ENCODE measurements at places on chromosomes 3 and 15.

GRCh38 chr3:133424937-133425869, 25.3 kb downstream of the BFSP2 start:
- no peak for DNase-seq

DNA sequence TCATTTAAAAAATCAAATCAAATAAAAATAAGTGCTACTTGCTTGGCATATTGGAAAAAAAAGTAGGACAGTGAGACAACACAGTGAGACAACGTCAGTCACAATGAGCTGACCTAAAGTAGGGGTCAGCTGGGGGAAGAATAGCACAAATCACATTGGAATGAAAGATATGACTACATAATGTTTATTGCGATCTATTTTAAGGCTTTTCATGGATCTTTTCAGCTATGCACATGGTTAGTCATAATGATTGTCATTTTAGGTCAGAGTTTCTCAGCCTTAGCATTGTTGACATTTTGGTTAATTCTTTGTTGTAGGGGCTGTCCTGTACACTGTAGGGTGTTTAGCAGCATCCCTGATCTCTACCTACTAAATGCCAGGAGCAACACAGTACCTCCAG, 44.5 kb downstream of the CMSS1 start:
- DNase-seq, result no peak

GRCh38 chr3:123028233-123028828, 768 bp upstream of the SEMA5B start:
- no peak for DNase-seq

DNA sequence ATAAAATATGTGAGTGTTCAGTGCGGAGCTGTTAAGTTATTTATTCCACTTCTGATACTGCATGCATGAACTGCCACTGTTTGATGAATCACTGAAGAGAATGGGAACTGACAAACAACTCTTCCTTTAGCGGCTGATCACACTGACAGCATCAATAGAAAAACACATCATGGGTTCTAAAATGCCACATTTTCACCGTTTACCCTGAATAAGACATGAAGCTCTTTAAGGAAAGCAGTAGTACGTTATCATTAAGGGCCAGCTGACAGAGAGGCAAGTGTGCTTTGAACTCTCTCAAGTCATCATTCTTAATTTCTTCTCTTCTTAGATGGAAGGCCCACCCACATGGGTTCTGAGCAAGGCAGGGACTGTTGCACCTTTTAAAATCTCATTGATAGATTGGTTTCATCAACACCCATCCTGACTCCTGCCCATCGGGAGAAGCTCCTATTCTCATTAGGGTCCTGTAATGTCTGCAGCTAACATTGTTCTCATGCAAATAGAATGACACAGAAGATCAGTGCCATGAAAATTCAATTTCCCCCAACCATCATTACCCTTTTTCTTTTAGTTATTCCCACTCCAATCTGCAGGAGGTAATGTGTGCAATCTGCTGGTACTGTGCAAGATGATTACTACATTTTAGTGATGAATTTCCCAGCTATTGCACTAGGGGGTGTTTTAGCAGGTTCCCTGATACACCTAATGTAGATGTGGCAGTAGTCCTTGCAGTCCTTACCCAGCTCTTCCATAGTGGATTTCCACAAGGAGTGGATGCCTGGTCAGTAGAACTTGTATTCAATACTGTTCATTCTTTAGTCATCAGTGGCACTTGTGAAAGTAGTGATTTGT, 119.1 kb downstream of the ROBO2 start:
- no peak for DNase-seq

DNA sequence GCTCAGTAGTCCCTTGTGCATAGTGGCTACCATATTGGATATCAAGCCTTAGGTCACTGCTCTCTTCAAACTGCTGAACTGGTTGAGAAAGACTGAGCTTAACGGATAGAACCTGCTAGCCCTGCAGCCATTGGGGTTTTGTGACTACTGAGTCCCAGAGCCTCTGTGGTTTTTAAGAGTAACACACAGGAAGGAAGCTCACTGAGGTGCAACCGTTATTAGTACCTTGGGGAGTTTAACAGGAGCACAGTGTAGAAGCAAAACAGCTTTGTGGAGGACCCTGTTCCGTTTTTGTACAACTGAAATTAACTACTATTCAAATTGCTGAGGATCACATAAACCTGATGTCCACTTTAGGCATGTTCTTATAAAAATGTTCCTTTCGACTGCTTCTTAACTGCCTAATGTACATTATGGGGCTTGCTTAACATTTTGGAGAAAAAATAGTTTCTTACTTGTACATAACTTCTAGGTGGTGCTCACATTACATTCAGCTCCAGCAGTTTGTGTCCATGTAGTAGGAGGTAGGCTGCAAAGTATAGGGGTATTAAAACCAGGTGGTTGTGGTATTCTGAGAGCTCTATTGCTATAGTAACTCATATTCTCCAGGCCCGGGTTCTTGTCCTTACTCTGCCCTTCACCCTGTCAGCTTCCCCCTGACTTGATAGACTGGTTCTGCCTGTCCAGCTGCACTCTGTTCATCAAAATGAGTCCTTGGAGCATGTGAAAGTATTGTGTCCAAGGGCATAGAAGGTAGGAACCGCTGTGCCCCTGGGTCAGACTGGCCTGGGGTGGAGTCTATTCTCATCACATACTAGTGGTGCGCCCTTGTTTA, 17.3 kb downstream of the PXK start:
- DNase-seq, result no peak

DNA sequence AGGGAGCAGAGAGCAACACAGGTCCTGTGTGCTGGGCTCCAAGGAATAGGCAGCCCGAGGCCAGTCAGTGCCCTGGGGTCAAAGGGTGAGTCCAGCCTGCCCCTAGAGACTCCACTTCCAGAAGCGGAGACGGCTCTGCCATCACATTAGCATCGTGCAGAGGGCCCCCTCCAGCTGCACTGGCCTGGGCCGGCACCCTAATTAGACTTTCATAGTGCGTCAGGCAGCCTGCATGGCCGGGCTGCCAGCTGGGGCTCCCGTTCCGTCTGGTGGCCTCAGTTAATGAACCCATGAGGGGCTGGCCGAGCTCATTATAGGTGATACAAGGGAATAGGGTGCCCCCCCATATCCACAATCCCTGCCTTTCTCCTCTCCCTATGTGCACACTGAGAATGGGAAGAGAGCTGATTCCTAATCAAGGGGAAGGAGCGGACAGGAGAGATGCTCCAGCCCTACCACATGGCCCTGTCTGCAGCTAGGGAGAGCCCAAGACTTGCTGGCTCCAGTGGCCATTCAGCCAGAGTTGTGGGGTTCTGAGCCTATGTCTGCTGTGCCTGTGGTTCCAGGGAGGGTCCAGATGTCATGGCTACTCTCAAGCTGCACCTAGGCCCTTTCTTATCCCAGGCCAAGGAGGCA, 128.0 kb downstream of the SRGAP3 start:
- no peak for DNase-seq

DNA sequence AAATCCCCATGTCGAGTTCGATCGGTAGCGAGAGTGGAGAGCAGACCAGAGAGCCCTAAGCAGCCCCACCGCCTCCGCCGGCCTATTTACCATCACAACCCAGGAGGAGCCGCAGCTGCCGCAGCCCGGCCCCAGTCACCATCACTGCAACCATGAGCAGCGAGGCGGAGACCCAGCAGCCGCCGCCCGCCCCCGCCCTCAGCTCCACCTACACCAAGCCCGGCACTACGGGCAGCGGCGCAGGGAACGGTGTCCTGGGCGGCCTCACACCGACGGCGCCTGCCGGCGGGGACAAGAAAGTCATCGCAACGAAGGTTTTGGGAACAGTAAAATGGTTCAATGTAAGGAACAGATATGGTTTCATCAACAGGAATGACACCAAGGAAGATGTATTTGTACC, 89.5 kb upstream of the TPM1 start:
- DNase-seq, result no peak

DNA sequence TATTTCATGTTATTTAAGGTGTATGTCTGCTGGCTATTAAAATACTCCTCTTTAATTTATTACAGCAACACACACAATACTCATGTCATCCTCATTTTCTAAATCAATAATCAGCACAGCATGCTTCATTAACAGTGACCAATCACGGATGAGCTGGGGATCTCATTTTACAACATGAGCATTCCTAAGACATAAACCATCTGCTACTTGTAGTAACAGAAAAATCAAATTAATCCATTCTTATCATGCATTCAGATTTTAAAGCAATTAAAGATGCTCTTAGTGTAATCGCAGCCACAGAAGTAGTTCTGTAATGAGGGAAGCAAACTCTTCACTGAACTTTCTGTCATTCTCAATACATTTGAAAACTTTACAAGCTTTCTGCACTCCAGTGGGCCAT, 191.1 kb downstream of the TBC1D5 start:
- DNase-seq, result no peak

- no peak for DNase-seq
Observed at GRCh38 chr3:173214576-173214975, 73.5 kb upstream of the SPATA16 start.

DNA sequence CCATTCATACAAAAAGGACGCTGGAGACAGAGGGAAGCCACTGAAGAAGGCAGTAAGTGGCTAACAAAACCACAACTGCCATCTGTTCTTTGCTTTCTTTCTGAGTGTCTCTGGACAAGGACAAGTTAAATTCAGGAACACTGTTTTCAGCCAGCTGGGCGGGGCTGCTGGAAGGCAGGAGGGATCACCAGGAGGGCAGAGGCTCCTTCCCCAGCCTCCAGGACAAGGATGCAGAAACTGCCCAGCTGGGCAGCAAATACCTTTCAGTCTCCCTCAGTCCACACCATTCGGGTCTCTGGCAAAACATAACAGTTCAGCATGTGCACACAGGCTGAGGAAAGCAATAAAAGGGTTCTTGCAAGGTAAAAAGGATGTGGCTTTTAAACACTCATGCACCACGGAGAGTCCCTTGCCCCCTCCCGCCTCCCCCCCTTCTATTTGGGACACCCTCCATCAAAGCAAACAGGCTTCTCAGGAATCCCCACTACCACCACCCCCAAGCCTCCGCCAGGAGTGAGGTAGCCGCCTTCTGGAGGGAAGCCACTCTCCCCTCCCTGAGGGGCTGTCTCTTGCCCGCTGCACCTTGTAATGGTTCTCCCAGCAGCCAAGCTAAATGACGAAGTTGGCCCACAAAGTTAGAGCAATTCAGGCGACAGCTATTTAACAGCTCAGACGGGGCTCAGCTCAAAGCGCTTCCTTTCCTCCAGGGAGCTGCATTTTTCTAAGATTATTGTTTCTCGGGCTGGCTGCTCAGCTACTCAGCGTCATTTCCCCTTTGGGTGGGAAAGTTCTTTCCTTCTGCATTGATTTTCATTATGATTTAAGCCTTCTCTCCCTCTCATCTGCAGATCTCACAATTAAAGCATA, 3.8 kb downstream of the HEG1 start:
- peak; percentile 71 for DNase-seq

DNA sequence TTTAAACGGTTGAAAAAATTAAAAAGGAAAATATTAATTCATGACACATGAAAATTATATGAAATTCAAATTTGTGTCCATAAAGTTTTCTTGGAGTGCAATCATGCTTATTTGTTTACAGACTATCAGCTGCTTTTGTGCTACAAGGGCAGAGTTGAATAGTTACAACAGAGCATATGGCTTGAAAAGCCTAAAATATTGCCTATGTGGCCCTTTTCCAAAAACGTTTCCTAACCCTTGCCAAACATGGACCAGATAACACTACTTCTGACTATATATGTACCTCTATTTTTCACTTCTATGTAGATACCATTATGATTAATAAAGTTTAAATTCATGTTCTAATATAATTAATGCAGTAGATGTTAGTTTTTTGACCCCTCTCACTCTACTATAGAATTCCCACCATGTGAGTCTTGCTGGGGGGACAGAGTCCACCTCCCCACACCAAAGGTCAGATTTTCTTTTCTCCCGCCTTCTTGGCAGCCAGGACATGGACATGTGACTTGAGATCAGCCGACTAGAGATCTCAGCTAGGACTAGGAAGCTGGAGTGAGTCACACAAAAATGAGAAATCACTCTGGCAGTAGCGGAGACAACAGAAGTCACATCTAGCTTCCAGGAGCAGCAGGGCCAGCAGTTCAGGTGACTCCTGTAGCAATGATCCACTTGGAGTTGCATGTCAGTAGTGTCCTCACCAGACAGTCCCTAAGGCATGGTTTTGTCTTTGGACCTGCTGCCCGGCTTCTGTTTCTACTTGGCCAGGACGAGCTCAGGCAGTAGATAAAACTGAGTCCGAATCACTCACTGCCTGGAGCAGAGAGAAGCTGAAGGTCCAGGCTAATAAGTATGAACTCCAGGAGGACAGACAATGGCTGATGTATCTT, 22.4 kb downstream of the CIAO2A start:
- no peak for DNase-seq

DNA sequence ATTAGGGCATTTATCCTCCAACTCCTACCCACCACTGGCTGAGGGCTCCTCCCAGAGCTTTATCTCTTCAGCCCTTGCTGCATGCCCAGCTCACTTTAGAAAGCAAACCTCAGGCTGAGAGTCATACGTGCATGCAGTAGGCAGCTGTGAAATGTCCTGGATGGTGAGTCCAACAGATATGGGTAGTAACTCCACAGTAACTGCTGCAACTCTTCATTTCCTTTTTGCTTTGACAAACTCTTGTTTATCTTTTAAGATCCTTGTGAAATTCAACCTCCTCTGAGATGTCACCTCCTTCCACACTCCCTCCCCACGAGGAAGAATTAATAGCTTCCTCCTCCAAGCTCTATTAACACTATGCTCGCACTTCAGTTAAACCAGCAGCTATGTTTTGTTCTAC, 35.9 kb upstream of the CTNNB1 start:
- DNase-seq, result no peak

GRCh38 chr3:117788061-117788460, 1078.5 kb downstream of the TUSC7 start:
- DNase-seq, result no peak

GRCh38 chr3:184133840-184134745, 1.1 kb upstream of the EIF2B5 start:
- peak; percentile 42 for DNase-seq

- DNase-seq, result no peak
Observed at GRCh38 chr3:180093535-180093934, 56.8 kb upstream of the PEX5L start.

DNA sequence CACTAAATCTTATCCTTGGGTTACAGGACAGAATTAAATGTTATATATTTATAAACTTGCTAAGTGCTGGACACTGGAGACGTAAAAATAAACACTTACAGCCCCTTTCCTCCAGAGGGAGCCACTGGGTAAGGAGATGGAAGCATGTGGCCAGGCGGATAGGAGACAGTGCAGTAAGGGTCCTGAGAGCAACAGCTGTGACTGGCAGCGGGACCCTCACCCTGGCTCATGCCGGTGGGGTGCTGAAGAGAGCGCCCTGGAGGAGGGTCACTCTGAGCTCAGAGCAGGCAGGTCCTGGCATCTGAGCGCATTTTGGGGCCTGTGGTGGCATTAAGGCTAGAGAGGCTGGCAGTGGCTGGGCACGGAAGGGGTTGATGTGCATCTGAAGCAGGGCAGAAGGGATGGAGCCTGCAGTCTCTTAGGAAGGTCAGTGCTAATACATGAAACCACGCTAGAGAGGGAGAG, 16.0 kb downstream of the SEC61A1 start:
- peak; percentile 54 for DNase-seq

GRCh38 chr3:48563382-48563918, at the start of gene UCN2:
Gene UCN2, minus strand, starts transcription at chr3:48563781. Its CDS starts 657 bp downstream, at chr3:48563124.
- DNase-seq, result no peak

DNA sequence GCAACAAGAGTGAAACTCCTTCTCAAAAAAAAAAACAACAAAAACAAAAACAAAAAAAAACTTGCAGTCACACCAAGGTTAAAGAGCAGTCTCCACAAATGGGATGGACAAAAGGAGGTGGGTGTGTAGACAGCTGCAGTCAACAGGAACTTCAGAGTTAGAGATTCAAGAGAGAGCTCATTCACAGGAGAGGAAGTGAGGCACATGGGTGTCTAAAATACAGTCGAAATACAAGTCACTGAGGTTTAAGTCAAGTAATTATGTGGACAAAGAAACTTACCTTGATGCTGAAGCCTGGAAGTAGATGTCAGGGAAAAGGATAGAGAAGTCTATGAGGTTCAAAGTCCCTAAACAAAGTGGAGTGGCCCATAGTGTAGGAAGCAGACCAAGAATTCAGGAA, 14.8 kb downstream of the MRPS11 start:
- DNase-seq, result no peak

Measured in CD4-positive, alpha-beta T cell treated with Interleukin-1 beta for 1 hour (primary cell).